Cortex of kidney (tissue), 1 donor: ENCODE measurements at places on chromosomes 13 and 19.

DNA sequence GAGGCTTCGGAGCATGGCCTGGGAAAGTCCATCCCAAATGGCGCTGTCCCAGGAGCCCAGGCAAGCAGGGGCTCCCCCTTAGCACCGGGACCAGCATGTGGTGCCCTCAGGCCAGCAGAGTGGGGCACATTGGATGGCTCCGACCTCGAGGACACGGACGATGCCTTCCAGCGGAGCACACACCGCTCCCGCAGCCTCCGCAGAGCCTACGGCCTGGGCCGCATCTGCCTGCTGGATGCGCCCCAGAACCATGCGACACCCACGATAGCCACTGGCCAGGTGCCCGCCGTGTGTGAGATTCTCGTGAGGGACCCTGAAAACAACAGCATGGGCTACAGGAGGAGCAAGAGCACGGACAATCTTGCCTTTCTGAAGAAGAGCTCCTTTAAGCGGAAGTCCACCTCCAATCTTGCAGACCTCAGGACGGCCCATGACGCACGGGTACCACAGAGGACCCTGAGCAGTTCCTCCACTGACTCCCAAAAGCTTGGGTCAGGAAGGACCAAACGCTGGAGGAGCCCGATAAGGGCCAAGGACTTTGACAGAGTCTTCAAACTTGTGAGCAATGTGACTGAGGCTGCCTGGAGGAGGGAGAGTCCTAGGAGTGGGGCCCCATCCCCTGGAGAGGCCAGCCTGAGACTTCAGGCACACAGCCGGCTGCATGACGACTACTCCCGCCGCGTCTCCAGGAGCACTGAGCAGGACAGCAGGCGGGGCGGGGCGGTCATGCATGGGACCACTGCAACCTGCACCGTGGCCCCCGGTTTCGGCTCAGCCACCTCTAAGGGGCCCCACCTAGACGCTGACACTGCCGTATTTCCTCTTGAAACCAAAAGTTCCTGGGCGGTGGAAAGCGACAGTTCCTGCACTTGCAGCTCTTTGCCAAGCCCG, 63.1 kb downstream of the SPATA13 start:
- DNase-seq, result no peak

- no peak for DNase-seq
These were observed 3.7 kb downstream of the UBA2 start for GRCh38 chr19:34431681-34432402.

DNA sequence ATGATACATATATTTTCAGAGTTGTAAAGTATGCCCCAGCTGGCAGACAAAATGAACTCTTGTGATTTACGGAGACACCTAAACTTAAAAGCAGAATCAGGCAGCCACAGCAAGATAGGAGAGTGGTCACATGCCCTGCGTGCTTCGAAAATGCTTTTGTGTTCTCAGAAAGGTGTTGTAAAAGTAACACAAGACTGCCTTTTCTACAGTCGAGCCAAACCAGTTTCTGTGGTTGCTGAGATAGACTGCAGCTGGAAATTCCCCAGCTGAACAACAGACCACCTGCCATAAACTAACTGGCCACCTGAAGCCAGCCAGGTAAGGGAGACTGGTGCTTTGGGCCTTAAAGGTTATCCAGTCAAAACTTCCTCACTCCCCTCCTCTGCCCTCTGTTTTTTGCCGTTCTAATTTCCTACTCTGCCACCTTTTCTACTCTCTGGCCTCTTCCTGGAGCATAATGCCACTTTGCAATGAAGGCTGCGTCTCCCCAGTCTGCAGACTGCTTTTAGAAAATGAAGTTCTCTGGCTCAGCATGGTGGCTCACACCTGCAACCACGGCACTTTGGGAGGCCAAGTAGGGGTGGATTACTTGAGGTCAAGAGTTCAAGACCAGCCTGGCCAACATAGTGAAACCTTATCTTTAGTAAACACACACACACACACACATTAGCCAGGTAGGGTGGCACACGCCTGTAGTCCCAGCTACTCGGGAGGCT, 381.2 kb upstream of the SLITRK1 start:
- no peak for DNase-seq

DNA sequence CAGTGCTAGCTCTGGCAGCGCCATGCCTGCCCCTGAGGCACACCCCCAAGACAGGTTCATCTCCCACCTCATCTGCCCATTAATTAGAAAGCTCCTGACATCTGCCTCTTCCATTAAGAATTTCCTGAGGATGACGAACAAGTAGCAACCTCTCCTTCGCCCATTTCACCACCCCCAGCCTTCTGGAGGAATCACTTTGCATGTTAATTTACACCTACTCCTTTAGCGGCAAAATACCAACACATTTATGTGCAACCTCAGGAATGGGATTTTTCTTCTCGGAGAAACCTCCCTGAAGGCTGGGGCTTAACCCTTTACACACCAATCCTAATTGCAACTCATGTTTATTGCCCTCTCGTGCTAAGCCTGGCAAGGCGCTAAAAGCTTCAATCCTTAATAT, 13.8 kb downstream of the SLC7A1 start:
- no peak for DNase-seq

- DNase-seq, result no peak
These were observed 178.2 kb downstream of the ENOX1 start for GRCh38 chr13:43608400-43609137.

DNA sequence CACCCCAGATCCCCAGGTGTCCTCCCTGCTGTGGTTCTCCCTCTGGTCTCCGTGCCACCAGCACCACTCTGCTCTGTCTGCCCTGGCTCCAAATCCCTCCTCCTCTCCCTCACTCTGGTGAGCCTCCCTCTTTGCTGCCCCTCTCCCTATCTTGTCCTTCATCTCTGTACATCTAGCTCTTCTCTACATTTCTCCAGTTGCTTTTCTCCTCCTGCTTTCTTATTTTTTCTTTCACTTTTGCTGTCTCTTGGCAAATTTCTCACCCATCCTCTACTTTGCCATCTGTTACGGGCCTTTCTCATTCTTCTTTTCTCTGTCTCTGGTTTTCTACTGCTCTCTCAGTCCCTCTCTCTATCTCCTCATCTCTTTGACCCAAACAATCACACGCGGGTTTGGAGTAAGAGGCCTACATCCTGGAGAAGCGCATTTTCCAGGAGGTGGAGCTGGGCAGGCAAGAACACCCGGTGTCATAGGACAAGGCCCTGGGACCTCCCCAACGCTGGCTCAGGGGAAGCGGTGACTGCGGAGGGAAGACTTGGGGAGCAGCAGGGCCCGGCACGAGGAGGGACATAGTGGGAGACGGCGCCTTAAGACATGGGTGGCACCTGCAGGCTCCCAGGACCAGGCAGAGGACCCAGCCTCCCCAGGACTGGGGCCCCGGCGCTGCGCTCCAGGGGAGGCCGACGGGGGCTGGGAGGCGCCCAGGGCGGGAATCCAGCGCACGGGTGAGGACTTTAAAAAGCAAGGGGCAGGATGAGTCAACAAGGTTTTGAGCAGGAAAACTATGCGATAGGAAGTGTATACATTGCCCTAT, 9.9 kb downstream of the ZNF611 start:
- DNase-seq, result no peak

DNA sequence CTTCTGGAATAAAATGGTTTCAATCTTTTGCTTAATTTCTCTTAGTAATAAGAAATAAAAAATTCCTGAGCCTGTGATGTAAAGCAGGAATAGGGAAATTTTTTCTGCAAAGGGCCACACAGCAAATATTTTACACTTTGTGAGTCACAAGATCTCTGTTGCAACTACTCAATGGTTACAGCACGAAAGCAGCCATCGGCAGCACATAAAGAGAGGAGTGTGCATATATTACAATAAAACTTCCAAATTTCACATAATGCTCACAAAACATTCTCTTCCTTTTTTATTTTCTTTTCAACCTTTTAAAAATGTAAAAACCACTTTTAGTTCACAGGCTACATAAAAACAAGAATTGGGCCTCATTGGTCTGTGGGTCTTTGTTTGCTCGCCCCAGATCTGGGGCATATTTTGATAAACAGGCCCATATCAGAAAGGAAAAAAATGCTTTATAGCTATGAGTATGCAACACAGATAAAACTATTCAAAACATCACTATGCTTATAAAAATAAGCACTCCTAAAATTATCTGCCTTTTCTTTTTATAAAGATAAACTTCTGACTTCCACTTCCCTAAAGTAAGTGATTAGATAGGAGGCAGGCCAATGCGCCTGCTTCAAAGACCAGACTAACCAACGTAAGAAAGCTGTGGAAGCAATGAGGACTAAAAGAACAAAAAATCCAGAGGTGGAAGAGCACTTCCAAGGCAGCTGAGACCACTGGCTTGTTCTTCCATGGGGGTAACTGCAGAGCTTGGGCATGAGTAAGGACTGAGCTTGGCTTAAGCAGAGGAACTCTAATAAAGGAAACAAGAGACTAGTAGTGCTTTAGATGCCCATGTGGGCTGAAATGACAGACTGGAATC, 26.5 kb downstream of the MYCBP2 start:
- no peak for DNase-seq

DNA sequence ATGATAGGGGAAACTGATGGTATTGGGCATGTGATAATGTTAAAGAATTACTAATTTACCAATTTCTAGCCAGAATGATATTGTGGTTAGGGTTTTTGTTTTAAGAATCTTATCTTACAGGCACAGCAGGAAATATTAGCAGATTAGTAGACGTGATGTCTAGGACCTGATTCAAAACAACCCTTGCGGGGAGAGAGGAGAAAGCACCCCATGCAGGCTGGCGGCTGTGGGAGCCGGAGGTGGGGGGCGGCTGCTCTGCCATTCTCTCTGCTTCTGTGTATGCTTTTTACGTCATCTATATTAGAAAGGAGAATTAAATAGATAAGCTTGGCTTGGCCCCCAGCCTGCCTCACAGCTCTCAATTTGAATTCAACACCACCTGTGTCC, 41.5 kb downstream of the MLLT1 start:
- DNase-seq, result no peak

GRCh38 chr13:42076309-42076713, 27.9 kb downstream of the DGKH start:
- DNase-seq, result no peak

- no peak for DNase-seq
These were observed 54.9 kb upstream of the SLITRK6 start for GRCh38 chr13:85853901-85854663.

GRCh38 chr19:21580101-21580500, 74.7 kb downstream of the ZNF429 start:
- no peak for DNase-seq

DNA sequence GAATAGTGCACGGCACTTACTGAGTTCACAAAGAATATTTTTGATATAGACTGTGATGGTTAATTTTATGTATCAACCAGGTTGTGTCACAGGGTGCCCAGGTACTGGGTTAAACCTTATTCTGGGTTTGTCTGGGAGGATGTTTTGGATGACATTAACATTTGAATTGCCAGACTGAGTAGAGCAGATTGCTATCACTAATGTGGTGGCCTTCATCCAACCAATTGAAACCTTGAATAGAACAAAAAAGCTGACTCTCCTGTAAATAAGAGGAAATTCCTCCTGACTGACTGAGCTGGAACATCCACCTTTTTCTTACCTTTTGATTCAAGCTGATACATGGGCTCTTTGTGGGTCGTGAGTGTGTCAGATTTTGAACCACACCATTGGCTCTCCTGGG, 1424.4 kb upstream of the MIR17HG start:
- DNase-seq, result no peak

DNA sequence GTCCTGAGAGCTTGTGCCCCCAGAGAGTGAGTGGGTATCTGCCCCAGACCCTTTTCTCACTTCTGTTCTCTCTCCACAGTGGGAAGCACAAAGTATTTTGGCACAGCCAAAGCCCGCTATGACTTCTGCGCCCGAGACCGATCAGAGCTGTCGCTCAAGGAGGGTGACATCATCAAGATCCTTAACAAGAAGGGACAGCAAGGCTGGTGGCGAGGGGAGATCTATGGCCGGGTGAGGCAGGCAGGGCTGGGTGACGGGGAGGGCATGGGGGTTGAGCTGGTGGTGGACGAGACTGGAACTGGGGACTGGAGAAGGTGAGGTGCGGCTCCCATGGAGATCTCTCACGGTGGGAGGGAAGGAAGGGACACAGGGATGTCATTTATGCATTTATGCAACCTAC, 33.5 kb upstream of the ADGRE1 start:
- no peak for DNase-seq
